ENCODE measurements at places on chromosomes 16 and 17.

DNA sequence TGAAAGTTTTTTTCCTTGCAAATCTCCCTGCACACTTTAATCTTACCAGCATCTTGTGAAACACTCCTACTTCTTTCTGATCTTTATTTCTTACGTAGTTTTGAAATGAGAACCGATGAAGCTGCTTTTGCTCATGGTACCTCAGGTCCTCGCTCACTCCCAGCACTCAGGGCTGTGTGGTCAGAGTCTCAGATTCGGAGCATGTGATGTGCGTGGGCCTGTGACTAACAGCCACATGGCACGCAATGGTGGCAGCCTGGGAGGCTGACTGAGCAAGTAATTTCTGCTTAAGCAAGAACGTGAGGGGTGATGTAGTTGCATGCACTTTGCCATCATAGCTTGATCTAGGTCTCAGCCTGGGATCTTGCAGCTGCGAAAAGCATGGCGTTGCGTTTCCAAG is 624.3 kb downstream of the MAF start:
- no peak for DNase-seq

- DNase-seq = no peak
Measured at GRCh38 chr17:66776999-66777688, 57.8 kb upstream of the CACNG5 start.

GRCh38 chr17:11908711-11909146 is 88.5 kb downstream of the ZNF18 start:
- DNase-seq = no peak

DNA sequence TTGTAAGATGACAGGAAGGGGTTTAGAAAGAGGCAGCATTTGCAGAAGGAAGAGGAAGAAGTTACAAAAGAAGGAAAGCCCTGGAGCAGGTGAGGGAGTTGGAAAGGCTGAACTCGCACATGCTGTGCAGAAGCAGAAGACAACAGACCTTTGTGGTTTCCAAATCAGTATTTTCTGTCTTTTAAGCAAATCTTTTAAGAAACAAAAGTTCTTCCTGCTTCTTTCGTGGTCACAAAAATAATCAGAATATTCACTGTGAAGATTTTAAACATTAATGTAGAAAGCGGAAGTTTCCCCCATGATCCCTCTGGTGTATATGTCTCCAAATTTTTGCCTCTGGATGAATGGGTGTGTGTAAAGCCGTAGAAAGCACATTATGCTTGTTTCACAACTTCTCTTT is 25.8 kb downstream of the ZNRF1 start:
- no peak for DNase-seq

GRCh38 chr16:9047689-9048301 is 43.6 kb upstream of the HAPSTR1 start:
- peak; percentile 99 for DNase-seq

- DNase-seq = peak; percentile 2
Measured at GRCh38 chr17:30476726-30477082, 504 bp upstream of the GOSR1 start.

GRCh38 chr16:24446189-24446588 is 93.2 kb upstream of the RBBP6 start:
- no peak for DNase-seq
